ENCODE measurements at places on chromosomes 5 and 9.

DNA sequence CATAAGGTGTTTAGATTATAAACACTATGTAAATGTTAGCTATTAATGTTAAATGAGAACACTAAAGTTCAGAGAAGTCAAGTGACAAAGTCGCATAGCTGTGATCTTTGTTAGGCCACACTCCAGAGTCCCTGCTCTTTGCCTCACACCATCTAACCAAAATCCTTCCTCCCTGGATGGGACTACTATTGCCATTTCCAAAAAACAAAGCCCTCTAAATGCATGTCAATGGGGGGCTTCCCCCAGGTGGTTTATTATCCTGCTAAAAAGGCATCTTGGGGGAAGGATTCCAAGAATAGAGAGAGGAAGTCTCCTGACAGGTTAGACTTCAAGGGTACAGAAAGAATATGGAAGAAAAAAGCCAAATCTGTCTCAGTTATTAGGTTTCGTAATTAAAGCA, 10.4 kb downstream of the NR6A1 start:
- no peak for DNase-seq

DNA sequence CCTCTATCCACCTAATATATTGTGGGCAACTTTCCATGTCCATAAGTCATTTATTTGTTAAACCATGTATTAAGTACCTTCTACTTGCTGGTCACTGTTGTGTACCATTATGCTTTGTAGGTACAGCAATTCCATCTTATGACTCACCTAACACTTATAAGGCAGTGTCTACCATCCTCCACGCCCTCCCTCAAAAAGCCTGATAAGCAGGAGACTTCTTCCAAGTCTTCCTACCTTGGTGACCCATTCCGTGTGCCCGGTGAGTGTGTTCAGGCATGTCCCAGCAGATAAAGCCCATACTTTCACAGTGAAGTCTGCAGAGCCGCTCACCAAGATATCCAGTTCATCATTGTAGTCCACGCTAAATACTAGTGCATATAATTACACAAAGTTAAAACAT, 17.4 kb downstream of the FBXW2 start:
- DNase-seq = no peak

DNA sequence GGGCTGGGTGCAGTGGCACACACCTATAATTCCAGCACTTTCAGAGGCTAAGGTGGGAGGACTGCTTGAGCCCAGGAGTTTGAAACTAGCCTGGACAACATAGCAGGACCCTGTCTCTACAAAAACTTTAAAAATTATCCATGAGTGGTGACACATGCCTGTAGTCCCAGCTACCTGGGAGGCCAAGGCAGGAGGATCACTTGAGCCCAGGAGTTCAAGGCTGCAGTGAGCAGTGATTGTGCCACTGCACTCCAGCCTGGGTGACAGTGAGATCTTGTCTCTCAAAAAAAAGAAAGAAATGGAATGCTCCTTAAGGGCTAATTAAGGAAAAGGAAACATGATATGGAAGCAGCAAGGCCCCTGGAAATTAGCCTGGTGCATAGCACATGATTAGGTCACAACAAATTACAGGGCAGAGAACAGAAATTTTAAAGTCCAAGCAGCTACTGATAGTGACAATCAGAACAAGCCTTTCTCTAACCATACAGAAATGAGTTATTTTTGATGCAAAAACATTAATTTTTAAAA, 19.5 kb downstream of the ANKH start:
- no peak for DNase-seq

GRCh38 chr9:38422555-38423260, 1.5 kb downstream of the IGFBPL1 start:
- no peak for DNase-seq

DNA sequence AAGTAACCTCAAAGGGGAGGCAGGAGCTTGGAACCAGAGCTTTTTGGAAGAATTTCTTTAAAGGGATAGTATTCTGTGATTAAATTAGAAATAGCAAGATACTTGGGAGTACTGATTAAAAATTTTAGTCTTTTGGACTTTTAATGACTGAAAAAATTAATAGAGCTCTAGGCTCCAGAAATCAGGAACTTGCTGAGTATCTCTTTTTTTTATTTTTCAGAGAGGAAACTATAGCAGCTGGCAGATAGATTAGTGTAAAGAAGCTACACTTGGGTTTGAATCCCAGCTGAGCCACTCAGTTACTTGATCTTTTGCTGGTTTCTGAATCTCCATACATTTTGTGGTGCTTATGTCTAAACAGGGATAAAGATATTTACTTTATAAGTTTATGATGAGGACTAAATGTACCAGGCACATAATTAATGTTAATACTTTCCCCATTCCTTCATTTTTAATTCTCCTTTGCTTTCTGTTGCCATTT, 94.2 kb upstream of the TNC start:
- DNase-seq = no peak

GRCh38 chr5:2378976-2379375, 372.5 kb downstream of the IRX2 start:
- DNase-seq = no peak

- DNase-seq = no peak
Observed at GRCh38 chr9:87520172-87520683, 22.6 kb downstream of the DAPK1 start.

DNA sequence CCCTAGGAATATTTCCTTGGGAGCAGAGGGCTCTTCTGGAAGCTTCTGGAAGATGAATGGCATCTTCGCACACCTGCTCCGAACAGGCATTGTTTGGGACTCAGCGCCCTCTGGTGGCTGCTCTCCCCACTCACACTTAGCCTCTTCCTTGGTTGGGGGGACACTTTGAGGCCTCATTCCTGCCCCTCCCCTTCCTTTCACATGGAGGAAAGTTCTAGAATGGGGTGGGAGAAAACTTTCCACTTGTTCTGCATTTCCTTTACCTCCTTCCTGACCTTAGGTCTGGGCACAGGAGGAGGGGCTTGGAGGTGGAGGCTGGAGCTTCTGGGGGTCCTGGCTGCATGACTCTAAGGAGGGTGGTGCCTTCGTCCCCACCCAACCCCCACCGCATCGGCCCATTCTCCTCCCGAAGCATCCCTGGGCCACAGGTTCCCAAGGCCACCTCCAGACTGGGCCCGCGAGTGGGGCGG, 19.3 kb upstream of the SMIM32 start:
- peak; percentile 40 for DNase-seq

DNA sequence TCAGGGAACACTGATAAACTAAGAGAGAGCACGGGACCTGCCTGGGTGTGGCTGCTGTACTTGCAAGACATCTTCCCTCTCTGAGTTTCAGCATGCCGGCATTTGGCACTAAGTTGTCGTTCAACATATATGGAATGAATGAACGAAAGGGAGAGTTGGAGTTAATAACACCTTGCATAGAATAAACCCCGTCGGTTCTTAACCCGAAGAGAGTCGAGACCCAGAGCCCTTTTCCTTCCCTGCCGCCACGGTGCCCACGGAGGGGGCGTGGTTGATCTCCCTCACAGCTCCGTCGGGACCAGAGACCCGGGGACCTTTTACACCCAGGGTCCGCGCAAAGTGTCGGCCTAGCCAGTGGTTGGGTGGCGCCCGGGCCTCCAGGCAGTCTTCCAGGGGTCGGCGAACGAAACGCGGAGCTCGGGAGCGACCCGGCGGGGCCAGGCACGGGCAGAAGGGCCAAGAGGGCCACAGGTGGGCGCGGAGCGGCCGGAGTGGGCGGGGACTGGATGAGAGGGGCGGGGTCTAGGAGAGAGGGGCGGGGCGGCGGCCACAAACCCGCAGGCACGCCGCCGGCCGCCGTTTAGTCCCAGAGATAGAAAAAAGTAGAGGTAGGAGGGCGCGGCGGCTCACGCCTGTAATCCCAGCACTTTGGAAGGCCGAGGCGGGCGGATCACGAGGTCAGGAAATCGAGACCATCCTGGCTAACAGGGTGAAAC, 735 bp upstream of the RPL26L1 start:
- peak; percentile 40 for DNase-seq

DNA sequence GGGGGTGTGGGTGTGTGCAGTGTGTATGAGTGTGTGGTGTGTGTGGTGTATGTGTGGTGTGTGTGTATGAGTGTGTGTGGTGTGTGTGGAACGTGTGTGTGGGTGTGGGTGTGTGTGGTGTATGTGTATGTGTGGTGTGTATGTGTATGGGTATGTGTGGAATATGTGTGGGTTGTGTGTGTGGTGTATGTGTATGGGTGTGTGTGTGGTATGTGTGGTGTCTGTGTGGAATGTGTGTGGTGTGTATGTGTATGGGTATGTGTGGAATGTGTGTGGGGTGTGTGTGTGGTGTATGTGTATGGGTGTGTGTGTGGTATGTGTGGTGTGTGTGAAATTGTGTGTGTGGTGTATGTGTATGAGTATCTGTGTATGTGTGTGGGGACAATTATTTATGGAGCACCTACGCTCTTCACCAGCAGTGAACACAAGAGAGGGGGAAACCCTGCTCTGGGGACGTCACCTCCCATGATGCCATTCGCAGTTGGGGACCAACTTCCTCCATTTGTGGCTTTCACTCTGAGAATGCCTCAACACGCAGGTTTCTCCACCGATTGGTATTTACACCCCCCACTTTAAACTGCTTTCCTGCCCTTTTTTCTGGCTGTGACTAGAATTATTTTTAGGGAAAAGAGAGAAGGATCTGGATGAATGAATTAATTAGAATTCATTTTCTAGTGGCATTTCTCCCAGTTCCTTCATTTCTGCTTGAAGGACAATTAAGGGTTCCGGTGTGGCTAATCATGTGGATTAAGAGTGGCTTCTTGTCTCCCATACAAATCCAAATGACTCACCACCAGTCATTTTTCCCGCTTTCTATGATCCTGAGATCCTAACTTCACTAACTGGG, 238.1 kb downstream of the ROR2 start:
- DNase-seq = peak; percentile 45

DNA sequence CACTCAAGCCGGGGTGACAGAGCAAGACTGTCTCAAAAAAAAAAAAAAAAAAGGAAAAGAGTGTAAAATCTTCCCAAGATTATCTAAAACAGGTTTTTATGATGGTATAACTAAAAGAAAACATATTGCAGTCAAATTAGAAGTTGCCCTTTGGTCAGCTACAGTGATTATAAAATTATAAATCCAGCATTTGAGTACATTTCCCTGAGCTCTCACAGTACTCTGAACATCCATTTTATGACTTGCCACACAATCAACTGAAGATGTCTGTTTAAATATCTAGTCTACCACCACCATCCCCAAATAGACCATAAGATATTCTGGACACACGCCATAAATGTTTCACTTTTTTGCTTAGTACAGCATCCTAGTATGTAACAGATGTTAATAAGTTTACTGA, 77.0 kb downstream of the CSF2 start:
- DNase-seq = no peak

GRCh38 chr5:56585461-56585860, 229.9 kb upstream of the MAP3K1 start:
- DNase-seq = no peak

GRCh38 chr5:43316421-43316820, 3.2 kb upstream of the HMGCS1 start:
- no peak for DNase-seq

DNA sequence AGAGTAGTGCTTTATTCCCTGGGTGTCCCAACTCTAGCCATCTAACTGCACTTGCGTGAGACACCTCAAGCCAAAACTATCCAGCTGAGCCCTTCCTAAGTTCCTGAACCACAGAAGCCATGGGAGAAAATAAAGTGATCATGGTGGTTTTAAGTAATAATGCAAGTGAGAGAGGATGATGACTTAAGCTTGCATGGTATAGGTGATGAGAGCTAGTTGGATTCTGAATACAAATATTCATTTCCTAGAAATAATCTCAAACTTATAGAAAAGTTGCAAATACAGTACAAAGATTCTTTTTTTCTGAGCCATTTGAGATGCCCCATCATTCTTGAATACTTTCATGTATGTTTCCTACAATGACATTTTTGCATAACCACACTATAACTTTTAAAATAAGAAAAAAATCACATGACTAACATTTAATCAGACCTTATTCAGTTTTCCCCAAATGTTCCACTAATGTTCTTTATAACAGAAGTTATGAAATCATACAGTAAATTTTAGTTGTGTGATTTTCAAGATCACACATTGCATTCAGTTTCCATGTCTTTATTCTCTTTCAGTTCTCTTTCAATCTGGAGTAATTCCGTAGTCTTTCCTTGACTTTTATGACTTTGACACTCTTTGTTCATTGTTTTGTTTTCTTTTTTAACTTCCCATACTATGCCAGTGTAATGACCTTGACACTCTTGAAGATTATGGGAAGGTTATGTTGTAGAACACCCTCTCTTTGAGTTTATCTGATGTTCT, 5.5 kb upstream of the AK3 start:
- DNase-seq = no peak

DNA sequence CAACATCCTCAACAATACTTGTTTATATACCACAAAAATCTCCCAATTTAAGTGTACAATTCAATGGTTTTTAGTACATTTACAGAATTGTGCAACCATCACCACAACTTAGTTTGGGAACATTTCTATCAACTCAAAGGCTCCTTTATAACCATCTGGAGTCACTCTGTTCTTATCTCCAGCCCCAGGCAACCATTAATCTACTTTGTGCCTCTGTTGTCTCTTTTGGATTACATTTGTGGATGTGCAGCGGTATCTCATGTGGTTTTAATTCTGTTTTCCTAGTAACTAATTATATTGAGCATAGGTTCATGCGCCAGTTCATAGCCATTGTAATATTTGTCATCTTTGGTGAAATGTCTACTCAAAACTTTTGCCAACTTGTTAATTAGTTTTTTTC, 14.4 kb downstream of the ADAMTS19 start:
- no peak for DNase-seq

DNA sequence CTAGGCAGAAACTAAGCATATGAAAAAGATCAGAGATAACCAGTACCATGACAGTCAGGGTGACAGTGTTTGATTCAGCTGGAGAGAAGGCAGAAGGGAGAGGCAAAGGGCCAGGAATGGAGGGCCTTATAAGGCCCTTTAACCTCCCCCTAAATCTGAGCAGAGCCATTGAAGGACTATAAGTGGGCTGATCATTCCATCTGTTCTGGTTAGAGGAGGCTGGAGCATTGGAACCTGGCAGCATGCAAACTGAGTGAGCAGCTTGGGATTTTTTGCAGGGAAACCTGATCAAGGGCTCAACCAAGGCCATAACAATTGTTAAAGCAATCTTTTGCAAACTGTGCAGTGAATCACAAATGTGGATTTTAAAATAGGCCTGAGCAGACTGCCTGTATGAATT, 174.5 kb upstream of the DAP start:
- no peak for DNase-seq

- no peak for DNase-seq
Observed at GRCh38 chr9:82252116-82252515, 263.5 kb downstream of the SPATA31D1 start.

- no peak for DNase-seq
Observed at GRCh38 chr9:95012035-95012708, 285.7 kb downstream of the AOPEP start.

GRCh38 chr5:133409210-133409674, 203.1 kb downstream of the FSTL4 start:
- DNase-seq = no peak

- no peak for DNase-seq
Observed at GRCh38 chr5:80707645-80708044, 52.9 kb upstream of the DHFR start.

GRCh38 chr5:172720655-172721054, 50.3 kb downstream of the DUSP1 start:
- DNase-seq = no peak

Data from T-cell (primary cell).